A549 treated with CpdA at 1 μM for 4 hours (cell line): ENCODE measurements at places on chromosomes 5 and 9. TPM values are rescaled to one million over a fixed set of nuclear protein-coding genes. Genes with fewer than 3 reads are reported as not detected.

INSL4 gene
- total RNA-seq = 15.5 to 17.9 TPM (median 16.0 TPM) in 5 replicates

ELAVL2 gene
- total RNA-seq = 0.08 to 0.12 TPM in 2 of 5 replicates, not detected in the others

PCDHB4 gene
- total RNA-seq = 0.03 to 0.09 TPM (median 0.06 TPM) in 4 of 5 replicates, not detected in the other

STX17 gene
- 7.4 to 13.6 TPM (median 8.8 TPM) in 5 replicates for total RNA-seq

PCDHB13 gene
- total RNA-seq = 0.02 to 0.08 TPM (median 0.07 TPM) in 5 replicates

TLR4 gene
- 0.06 to 0.34 TPM (median 0.10 TPM) in 5 replicates for total RNA-seq

TNFSF15 gene
- 0.26 to 0.41 TPM (median 0.37 TPM) in 5 replicates for total RNA-seq

EDIL3 gene
- 0.15 to 0.31 TPM (median 0.18 TPM) in 5 replicates for total RNA-seq
